A172 (cell line): ENCODE measurements at places on chromosomes 12 and 14.

DNA sequence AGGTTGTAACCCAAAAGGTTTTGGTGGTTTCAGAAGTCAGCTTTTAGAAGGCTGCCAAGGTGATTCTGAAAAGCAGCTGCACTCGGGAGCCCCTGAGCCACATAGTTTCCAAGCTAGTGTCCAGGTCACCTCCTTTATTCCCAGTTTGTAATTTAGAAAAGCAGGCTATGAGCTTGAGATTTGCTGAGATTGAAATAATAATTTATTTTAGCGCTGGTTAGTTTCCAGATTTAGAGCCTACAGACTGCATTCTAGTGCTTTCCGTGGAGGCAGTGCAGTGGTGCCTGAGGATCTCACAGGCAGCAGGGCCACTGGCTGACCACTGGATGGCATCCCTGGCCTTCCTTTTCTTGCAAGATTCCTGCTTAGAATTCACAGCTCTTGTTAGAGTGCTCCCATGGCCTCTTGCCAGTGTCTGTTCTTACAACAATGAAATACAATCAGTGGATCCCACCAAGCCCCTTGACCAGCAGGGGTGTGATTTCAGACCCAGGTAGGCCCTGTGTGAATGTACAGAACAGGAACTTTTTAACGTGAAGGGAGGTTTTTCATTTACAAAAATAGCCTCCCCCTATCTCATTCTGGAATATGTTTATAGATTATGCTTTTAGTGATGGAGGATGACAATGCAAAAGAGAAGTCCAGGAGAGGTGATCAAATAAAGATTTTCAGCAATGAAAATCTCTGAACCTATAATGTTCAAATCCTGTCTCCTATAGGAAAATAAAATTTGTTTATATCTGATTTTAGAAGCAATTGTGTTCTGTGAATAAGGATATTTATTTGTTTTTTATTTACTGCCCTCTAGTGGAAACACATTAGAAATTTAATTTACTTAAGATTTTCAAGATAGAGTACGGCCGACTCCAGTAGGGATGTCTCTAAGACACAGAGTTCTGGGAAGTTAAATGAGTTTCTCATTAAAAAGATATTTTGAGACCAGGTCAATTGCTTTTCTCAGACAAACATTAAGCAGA, 362.1 kb upstream of the STXBP6 start:
- DNase-seq = no peak

- DNase-seq = no peak
Observed at GRCh38 chr12:41701943-41702601, 442.6 kb downstream of the GXYLT1 start.

DNA sequence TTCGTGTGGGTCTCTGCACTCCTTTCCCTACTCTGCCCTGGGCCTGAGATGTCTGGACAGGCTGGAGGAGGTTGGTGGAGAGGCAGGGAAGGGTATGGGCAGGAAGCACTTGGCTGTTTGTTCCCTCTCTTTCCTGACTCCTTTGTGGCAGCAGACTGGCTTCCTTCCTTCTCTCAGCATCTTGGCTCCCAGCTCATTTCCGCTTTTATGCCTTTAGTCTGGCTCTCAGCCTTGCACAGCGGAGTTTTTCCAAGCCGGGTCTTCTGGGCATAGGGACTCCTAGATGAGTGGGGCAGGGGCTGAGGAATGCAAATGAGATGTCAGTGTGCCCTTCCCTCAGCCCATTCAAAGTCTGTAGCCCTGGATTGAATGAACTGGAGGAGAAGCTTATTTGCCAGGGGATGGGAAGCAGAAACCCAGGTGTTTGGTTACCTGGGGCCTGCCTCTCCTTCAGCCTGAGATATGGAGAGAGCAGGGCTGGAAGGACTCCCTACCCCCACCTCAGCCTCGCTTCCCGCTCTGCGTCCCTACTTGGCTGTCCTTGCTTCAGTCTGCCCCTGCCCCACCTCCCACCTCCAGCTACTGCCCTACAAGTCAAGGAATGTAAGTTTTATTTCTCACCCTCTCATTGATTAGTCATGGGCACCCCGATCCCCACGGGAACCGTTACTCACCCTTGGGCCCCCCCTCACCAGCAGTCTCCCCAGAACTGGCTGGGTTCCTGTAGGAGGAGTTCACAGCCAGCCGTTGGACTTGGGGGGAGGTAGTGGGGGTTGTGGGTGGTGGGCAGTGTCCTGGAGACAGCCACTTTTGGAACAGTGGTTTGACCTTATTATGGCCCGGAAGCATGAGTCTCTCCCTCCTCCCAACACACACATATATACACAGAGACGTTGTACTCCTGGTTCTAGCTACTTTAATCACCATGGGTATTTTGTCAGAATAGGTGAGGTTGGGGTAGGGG, 9.3 kb upstream of the ITGA5 start:
- peak; percentile 82 for DNase-seq

- DNase-seq = peak; percentile 78
Observed at GRCh38 chr12:95763809-95764253, 26.7 kb downstream of the NTN4 start.
